ENCODE measurements at places on chromosomes 12 and 14.
A peak's percentile ranks its signal among the peaks of the same experiment; 100 is the strongest.

DNA sequence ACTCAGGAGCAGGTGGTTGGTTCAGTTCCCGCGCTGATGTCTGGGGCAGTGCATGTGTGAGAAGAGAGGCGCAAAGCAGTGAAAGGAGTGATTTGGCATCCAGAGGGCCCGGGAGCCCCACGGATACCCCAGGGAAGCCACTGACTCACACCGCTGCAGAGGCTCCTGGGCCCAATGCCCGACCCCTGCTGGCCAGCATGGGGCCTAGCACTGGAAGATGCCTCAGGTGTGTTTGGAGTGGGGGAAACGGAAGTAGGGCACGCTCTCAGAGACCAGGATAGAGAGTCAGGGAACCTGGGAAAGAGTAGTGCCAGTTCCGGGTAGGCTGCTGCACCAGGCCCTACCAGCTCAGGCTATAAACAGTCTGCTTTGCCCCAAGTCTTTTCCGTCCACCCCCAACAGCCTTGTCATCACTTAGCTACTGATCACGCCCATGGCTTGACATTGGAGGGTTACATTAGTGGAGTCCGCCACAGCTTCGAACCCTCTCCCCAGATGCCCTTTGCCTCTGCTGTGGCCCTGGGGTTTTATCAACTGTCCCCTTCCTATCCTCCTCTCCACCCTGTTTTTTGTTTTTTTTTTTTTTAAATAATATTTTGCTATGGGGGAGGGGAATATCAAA is 9.5 kb upstream of the CSAD start:
- no peak for DNase-seq

- no peak for DNase-seq
Observed at GRCh38 chr12:1339618-1340319, 254.6 kb downstream of the FBXL14 start.

- no peak for DNase-seq
Observed at GRCh38 chr12:1630133-1630826, 1.2 kb downstream of the WNT5B start.

DNA sequence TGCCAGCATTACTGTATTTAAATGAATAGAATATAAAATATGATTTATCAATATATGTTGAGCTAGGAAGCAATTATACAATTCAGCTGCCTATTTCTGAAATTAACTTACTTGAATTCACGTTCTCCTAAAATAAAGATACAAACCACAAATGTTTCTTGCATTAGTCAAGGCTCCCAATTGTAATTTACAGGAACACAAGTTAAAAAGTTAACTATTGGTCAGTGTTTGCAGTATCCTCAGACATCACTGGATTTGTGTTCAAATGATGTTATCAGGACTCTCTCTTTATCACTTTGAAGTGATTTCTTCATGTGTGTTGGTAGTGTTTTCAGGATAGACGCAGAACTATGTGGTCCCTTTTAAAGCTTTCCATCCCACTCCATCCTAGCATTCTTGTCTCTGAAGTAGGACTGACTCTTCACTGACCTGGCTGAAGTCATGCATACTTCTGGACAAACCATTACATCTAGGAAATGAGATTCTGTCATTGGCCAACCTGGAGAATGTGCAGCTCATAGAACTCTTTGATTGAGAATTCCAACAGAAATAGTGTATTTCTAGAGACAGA is 156.1 kb downstream of the KICS2 start:
- peak; percentile 70 for DNase-seq

GRCh38 chr14:35932659-35933159 is 106.6 kb downstream of the BRMS1L start:
- no peak for DNase-seq

DNA sequence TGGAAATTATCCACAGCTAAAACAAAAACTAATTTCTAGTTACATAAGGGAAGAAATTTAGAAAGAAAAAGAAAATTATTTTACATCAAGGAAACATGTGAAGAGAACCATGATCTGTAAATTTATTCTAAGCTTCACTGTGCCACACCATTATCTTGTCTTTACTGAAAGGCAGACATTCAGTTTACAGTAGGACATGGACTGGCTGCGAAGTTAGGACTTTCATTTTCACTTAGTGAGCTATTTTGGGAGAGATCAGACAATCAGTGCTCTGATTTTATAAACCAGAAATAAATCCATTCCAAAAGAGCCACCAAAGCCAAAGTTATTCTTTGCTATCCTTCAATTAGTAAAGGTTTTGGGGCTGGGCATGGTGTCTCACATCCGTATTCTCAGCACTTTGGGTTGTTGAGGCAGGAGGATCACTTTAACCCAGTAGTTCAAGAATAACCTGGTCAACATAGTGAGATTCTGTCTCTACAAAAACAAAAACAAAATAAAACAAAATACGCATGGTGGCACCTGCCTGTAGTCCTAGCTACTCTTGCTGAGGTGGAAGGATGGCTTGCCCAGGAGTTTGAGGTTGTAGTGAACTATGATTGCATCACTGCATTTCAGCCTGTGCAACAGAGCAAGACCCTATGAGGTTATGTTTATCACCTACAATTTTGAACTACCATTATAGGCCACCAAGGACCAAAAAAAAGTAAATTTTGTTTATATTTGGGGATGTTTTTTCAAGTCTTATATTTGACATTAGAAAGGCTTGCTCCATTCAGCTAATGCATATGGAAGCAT is 1084.8 kb upstream of the ATXN7L3B start:
- DNase-seq, result no peak
